Kasumi-1 (cell line): ENCODE measurements at places on chromosomes 1 and 21.

DNA sequence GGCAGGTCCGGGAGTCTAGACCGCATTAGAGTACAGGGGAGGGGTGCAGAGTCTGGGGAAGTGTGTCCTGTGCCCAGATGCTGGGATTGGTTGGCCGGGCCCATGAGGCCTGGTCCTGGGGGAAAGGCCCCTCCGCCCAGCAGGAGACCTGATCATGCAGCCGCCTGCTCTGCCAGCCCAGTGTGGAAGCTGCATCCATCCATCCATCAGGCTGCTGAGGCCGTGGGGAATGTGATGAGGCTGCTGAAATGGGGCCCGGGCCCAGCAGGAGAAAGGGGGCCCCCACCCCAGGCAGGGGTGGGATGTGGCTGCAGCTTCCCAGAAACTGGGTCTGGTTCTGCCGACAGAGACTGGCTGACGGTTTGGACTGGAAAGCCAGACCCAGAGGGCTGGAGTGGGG, 37.2 kb downstream of the EPHA2 start:
- no peak for DNase-seq

- no peak for DNase-seq
Observed at GRCh38 chr1:10671090-10671489, 125.4 kb downstream of the CASZ1 start.

DNA sequence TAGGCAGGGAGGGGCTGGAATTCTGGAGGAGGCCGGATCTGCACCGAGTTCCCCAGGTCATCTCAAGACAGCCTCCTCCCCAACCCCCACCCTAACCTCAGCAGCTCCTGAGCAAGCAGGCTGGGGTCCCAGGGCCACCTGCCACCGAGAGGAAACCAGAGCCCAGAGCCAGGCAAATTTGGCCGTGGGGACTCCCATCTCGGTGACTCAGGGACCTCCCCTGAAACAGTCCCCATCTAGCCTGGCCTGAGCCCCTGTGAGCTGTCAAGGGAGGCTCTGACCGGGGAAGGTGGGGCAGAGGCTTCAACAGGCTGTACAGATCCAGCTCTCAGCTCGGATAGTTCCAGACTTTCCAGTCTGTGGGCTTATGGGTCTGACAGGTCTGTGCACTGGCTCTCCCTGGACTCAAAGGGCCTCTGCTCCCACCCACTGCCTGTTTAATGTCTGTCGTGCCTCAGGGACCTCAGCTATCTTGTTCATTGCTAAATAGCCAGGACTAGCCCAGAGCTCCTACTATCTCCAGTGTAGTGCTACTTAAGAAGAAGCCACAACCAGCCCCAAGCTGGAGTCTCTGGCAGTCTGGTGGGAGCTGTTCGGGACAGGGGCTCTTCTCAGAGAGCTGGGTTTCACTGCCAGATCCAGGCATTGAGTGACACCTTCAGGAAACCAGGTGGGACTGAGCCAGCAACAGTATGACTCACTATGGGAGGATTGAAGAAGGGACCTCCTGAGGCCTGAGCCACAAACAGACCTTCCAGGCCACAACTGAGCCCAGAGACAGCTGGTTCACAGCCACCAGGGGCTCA, 25.6 kb downstream of the MATN1 start:
- no peak for DNase-seq

- no peak for DNase-seq
Observed at GRCh38 chr1:236568285-236568894, 35.9 kb downstream of the HEATR1 start.

GRCh38 chr21:42460391-42461184, 35.4 kb downstream of the RSPH1 start:
- DNase-seq = no peak

GRCh38 chr1:82343381-82343780, 542.6 kb downstream of the ADGRL2 start:
- no peak for DNase-seq

GRCh38 chr1:7422081-7422480, 349.0 kb upstream of the VAMP3 start:
- no peak for DNase-seq

GRCh38 chr1:228837032-228837431, 101.8 kb downstream of the RHOU start:
- DNase-seq = no peak

DNA sequence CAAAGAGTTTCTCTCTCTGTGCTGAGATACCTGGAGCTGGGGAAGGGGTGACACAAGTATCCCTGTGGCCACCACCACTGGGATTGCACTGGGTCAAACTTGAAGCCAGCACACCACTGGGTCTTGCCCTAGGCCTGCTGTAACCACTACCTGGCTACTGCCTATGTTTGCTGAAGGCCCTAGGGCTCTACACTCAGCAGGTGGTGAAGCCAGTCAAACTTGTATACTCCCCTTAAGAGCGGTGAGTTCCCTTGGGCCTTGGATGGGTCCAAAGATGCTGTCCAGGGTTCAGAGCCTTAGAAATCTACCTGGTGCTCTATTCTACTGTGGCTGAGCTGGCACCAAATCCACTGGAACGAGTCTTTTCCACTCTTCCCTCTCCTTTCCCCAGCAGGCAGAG, 47.0 kb upstream of the WDR26 start:
- DNase-seq = no peak

- DNase-seq = no peak
Observed at GRCh38 chr1:32709075-32709474, 6.5 kb upstream of the SYNC start.

- DNase-seq = no peak
Observed at GRCh38 chr1:79373481-79374125, 367.1 kb upstream of the ADGRL4 start.

- DNase-seq = peak; percentile 16
Observed at GRCh38 chr21:35529171-35529863, 480.2 kb upstream of the RUNX1 start.

GRCh38 chr1:153430166-153430553, 13.8 kb downstream of the S100A7A start:
- DNase-seq = no peak

- no peak for DNase-seq
Observed at GRCh38 chr1:182119631-182120030, 58.1 kb upstream of the ZNF648 start.

DNA sequence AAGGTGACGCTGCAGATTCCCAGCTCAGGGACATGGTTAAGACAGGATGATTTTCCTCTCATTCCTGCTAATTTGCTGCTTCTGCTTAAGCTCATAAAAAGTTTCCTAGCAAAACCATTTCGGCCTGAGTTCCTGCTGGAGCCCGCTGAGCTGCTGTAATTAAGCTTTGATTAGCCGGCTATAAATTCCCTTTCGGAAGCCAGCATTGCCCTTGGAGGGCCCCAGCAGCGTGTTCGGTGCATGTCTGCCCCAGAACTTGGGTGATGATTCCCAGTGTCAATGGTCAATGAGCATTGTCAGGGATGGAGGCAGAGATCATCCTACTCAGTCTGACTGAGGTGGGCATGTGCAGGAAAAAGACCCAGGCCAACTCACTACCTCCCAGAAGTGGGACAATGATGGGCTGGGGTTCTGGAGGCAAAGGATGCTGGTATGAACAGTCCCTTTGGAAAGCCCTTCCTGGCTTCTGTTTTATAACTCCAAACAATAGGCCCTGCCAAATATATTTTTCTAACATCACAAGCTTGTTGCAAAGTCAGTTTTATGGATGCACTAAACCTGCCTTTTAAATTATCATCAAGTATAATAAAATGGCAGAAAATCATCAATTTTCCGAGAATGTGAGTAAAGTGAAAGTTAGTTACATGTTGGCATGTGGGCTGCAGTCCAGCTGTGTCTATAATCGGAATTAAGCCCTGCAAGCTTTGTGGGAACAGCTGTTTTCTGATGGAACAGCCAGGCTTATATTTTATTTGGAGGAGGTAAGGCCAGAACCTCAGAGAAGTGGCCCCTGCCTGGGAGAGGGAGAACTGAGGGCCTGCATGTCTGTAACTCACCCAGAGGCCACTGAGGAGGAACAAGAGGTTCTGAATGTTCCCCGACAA, 257.1 kb downstream of the GRIK3 start:
- no peak for DNase-seq

GRCh38 chr1:88612773-88613172, 71.3 kb upstream of the PKN2 start:
- DNase-seq = no peak

- no peak for DNase-seq
Observed at GRCh38 chr21:15071009-15071408, 6.2 kb upstream of the NRIP1 start.

- DNase-seq = no peak
Observed at GRCh38 chr1:7462617-7463016, 308.5 kb upstream of the VAMP3 start.

DNA sequence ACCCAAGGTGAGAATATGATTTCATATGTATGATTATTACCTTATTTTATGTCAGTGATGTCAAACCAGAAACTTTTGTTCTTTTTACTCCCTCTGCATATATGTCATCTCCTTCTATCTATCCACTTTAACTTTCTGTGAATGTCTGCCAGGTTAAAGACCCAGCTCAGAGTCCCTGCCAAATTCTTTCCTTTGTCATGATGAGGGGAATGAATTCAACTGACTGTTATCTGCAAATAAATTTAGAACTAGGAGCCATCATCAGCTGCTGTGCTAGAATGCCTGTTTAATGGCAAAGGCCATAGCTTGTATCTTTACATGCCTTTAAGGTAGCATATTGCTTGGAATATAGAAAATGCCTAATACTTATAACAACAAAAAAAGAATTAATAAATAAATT, 815.6 kb upstream of the NEGR1 start:
- DNase-seq = no peak

- no peak for DNase-seq
Observed at GRCh38 chr1:152543820-152544219, 22.8 kb downstream of the LCE3E start.

DNA sequence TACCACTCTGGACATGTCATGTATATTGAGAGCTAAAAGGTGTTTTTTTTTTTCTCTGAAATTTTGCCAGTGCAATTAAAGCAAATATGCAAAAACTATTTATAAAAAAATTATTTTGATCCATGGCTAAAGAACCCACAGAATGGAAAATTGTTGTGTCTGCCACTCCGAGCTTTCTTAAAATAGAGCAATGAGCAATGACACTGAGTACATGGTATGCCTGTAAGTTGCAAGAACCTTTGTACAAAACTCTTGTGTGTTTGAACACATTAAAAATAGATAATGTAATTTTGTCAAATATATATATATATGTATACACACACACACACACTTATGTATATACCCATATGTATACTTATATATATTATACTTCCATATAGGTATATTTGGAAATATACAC, 1530.9 kb upstream of the B3GALT2 start:
- DNase-seq = no peak

- DNase-seq = no peak
Observed at GRCh38 chr1:4634793-4635406, 19.5 kb upstream of the AJAP1 start.

DNA sequence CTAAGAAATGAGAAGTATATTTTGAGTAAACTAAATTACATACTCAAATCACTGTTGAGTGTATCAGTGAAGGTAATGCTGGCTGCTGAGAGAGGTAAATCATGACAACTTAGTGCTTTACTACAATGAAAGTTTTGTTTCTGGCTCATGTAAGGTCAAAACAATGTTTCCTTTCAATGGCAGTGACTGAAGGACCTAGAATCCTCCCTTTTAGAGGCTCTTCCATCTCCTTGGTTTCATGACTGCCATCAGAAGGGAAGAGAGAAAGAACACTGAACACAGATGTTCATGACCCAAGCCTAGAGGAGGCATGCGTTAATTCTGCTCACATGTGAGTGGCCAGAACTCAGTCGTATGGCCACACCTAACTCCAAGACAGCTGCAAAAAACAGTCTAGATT, 130.6 kb downstream of the AKT3 start:
- DNase-seq = no peak

DNA sequence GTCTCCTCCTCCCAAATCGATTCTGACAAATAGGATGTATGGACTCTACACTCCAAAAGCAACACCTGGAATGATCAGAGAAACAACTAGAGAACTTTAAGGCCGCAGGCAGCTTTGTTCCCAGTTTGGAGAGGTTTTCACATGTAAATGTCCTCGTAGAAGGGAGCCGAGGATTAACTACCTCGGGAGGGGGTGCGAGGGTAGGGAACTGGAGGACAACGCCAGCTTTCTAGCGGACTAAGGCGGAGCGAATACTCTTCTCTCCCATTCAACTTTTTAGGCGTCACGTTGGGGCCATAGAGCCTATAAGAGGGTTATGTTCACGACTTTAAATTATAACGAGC, 1.2 kb downstream of the SCAF4 start:
- DNase-seq = peak; percentile 17

DNA sequence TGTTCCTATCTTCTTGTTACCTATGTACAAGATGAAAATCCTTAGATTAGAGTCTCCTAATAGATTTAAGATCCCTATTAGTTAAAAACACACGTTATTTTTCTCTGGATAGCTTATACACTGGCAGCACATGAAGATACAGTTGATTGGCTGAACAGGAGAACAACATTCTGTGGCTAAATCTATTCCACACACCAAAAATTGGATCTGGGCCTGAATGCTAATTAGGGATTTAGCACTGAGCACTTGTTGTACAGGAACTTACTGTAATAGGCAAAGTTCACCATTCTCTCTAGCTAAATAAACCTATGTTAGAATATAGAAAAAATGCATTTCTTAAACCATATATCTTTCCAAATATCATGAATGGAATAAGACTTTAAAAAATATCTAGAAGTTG, 117.1 kb upstream of the PTGFR start:
- no peak for DNase-seq

GRCh38 chr1:81149649-81150325, 650.9 kb upstream of the ADGRL2 start:
- DNase-seq = no peak

GRCh38 chr1:166905136-166905535, 29.1 kb upstream of the TADA1 start:
- DNase-seq = no peak

- DNase-seq = no peak
Observed at GRCh38 chr1:78176448-78176847, 130.7 kb downstream of the GIPC2 start.

DNA sequence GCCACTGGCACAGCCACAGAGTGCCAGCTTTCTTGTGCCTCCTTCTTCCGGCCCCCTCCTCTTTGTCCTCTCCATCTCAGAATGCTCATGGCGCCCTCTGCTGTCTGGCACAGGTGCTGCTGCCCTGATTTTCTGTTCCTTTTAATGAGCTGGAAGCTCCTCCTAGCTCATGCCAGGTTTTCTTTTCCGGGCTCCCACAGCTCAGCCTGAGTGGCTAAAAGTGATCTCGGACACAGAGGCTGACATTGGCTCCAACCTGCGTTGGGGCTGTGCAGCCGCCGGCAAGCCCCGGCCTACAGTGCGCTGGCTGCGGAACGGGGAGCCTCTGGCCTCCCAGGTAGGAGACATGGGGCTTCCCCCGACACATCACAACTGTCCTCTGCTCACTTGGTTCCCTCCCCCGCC, 18.7 kb downstream of the CNTN2 start:
- DNase-seq = peak; percentile 59
